Brain (organoid and tissue), 16 donors: ENCODE measurements at places on chromosomes 5 and 9.
A peak's percentile ranks its signal among the peaks of the same experiment; 100 is the strongest.

DNA sequence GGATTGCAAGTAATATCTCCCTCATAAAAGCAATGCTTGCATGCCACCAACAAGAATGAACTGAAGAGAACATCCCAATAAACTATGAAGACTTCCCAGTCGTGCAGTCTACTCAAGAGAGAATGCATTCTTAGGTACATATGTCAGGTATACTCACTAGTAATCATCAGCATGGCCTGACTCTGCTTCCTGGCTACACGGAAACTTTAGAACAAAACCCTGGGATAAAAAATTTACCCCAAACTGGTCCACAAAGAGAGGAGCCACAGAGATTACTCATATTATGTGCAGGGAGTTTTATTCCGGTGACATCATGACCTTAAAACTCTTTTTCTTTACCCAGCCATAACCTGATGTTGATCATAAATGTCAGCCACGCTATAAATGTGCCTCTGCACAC, 57.5 kb upstream of the PAPPA start:
- DNase-seq = no peak

DNA sequence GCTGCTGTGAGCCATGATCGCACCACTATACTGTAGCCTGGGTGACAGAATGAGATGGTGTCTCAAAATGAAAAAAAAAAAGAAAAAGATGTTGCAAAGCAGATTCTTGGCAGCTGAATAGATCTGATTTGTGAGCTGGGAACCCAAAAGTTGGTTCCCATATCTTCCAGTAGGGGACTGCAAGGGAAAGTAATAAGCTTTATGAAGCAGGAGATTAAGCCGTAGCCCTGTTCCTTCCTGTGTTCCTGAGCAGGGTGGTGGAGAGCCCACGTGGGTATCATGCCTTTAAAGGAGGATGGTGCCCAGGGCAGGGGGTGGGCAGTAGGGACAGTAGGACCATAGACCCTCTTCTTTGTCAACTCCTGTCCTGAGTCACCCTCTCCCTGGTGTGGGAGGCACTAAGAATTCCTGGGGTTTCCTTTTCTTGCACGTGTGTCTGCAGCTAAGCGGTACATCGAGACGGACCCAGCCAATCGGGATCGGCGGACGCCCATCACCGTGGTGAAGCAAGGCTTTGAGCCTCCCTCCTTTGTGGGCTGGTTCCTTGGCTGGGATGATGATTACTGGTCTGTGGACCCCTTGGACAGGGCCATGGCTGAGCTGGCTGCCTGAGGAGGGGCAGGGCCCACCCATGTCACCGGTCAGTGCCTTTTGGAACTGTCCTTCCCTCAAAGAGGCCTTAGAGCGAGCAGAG, 37.9 kb downstream of the STOM start:
- DNase-seq = no peak

GRCh38 chr5:1304033-1304432, 9.2 kb upstream of the TERT start:
- DNase-seq = no peak

DNA sequence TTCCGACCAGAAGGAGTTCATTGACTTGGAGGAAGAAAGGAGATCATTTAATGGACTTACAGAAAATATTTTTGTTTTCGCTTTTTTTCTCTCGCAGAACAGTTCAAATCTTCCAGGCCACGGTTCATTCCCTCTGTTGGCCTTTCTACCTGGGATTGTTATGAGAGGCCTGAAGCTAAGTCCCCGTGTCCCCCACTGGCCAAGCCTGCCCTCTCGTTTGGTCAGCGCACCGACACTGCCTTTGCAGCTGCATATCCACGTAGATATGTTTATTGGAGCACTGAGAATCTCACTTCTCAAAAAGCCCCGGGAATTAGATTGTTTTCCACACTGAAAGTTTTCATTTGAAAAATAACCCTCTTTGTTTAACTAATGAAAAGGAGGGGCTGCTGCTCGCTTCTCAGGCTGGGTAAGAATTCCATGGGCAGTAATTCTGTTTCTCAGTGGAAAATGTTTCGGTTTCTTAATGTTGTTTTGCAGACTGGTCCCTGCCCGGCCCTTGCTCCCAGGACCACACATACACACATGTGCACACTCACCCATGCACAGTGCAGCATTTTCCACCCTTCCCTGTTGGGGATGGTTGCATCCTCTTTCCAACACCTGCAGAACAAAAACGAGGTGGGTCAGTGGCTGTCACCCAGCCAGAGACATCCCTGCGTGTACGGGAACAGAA, 655.7 kb downstream of the BNC2 start:
- DNase-seq = no peak

GRCh38 chr9:77038281-77039036, 19.0 kb downstream of the FOXB2 start:
- DNase-seq = no peak

- DNase-seq = peak; percentile 25
Measured at GRCh38 chr9:98380065-98380681, 124.7 kb upstream of the TBC1D2 start.

DNA sequence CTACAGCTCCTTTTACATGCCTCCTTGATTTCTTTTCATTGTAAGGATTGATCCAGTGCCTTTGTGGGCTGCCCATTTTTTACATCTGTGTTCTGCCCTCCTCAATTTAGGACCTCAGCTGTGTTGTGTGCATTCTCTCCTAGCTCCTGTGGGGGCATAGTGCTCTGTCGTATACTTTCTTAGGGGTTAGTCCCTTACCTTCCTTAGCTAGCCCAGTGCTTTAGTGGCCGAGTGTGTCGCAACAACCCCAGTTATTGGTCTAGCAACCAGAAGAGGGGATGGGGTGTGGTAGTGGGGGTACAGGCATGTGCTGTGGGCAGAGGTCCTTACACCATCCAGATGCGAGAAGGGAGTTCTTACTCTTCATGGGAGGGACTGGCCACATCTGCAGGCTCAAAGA, 12.1 kb downstream of the MTRR start:
- no peak for DNase-seq

DNA sequence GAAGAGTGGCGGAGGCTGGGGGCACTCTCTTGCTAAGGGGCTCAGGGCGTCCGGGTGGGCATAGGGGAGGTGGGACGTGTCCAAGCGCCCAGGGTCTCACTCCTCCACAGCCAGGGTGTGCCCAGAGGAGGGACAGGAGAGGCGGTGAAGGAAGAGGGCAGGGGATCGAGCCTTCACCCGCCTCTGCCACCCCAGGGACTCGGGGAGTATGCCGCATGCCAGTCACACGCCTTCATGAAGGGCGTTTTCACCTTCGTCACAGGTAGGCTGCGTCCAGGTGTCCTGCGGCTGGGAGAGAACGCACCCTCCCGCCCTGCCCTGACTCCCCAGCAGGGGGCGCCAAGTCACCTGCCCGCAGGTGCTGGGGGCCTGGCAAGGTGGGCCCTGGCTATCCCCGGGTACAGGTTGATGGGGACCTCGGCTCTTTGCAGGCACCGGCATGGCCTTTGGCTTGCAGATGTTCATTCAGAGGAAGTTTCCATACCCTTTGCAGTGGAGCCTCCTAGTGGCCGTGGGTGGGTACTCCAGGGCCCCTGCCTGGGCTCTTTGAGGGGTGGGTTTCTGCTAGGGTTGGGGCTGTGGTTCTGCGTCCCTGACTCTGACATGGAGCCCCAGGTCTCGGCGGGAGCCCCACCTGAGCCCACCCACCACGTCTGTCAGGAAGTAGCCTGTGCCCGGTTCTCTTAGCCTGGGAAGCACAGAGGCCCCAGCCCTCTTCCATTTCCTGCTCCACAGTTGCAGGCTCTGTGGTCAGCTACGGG, 552 bp downstream of the TMEM141 start:
- peak; percentile 28 for DNase-seq

DNA sequence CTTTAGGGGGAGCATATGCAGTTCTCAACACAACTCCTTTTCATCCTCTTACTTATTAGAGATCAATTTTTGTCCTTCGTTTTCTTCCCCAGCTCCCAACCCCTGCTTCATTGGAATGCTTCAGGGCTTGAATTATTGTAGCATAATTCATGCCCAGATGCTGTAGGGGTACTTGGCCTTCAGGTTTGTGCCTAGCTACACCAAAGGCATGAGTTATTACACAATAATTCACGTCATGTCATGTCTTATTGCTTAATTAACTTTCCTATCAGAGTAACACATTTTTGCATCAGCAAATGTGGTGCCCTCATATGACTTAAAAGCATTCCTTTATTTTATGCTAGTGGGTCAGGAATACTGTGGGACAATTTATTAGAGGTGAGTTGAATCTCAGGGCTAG, 507.2 kb downstream of the NFIB start:
- no peak for DNase-seq
